PC-3 (cell line): ENCODE measurements at places on chromosomes 12 and 14. TPM values are rescaled to one million over a fixed set of nuclear protein-coding genes. Genes with fewer than 3 reads are reported as not detected.

The POTEM gene
- total RNA-seq, result 0.12 TPM in 1 of 2 replicates, not detected in the other

The CCDC196 gene
- not detected in 2 replicates for total RNA-seq

The OR6C2 gene
- total RNA-seq, result not detected in 2 replicates

The PRH2 gene
- total RNA-seq, result not detected in 2 replicates

The GALNT6 gene
- total RNA-seq, result 93.4 and 101 TPM in 2 replicates

The FAM90A1 gene
- total RNA-seq, result not detected in 2 replicates

The POLE2 gene
- 26.6 and 38.6 TPM in 2 replicates for total RNA-seq

The KRT78 gene
- 0.12 and 0.15 TPM in 2 replicates for total RNA-seq

The GZMB gene
- not detected in 2 replicates for total RNA-seq

The CHPT1 gene
- 55.3 and 56.2 TPM in 2 replicates for total RNA-seq

The TAS2R14 gene
- 1.6 and 1.8 TPM in 2 replicates for total RNA-seq

The DLK1 gene
- not detected in 2 replicates for total RNA-seq

The IFNG-AS1 gene
- not detected in 2 replicates for total RNA-seq

The DTX1 gene
- not detected in 2 replicates for total RNA-seq

The LRRC23 gene
- 5.1 and 13.6 TPM in 2 replicates for total RNA-seq

The PLBD1 gene
- total RNA-seq, result 0.87 and 1.5 TPM in 2 replicates

The AMDHD1 gene
- 0.80 and 1.5 TPM in 2 replicates for total RNA-seq

The IAPP gene
- not detected in 2 replicates for total RNA-seq

The SLC2A13 gene
- total RNA-seq, result 3.2 and 3.4 TPM in 2 replicates

The ACTR6 gene
- total RNA-seq, result 18.4 and 21.2 TPM in 2 replicates

The CD4 gene
- 0.23 TPM in 1 of 2 replicates, not detected in the other for total RNA-seq

The PTGES3 gene
- total RNA-seq, result 165 and 172 TPM in 2 replicates

The GPR132 gene
- 0.04 and 0.12 TPM in 2 replicates for total RNA-seq

The DACT1 gene
- total RNA-seq, result 0.40 and 1.8 TPM in 2 replicates

The AVPR1A gene
- total RNA-seq, result not detected in 2 replicates

The NDRG2 gene
- 4.0 and 4.7 TPM in 2 replicates for total RNA-seq

The RNASE7 gene
- total RNA-seq, result not detected in 2 replicates

The KRT82 gene
- total RNA-seq, result 0.29 TPM in 1 of 2 replicates, not detected in the other

The TESPA1 gene
- not detected in 2 replicates for total RNA-seq

The PARPBP gene
- 22.5 and 23.0 TPM in 2 replicates for total RNA-seq

The GAPDH gene
- 6,976 and 7,326 TPM in 2 replicates for total RNA-seq

The INSM2 gene
- 0.07 TPM in 1 of 2 replicates, not detected in the other for total RNA-seq

The DAZAP2 gene
- 56.1 and 57.4 TPM in 2 replicates for total RNA-seq

The WNT1 gene
- total RNA-seq, result not detected in 2 replicates

The SPIC gene
- total RNA-seq, result not detected in 2 replicates

The RNASE3 gene
- not detected in 2 replicates for total RNA-seq

The CD63 gene
- total RNA-seq, result 784 and 869 TPM in 2 replicates

The ACOT4 gene
- 3.9 and 5.1 TPM in 2 replicates for total RNA-seq

The KCNH3 gene
- total RNA-seq, result 0.07 and 0.12 TPM in 2 replicates

The FOXN4 gene
- total RNA-seq, result not detected in 2 replicates

The ACRBP gene
- total RNA-seq, result 0.77 TPM in 1 of 2 replicates, not detected in the other

The TAS2R7 gene
- not detected in 2 replicates for total RNA-seq

The KRT81 gene
- 1,688 and 2,042 TPM in 2 replicates for total RNA-seq

The LRRC43 gene
- 0.66 TPM in 1 of 2 replicates, not detected in the other for total RNA-seq

The SDR9C7 gene
- not detected in 2 replicates for total RNA-seq

The SLC7A8 gene
- 0.63 and 3.8 TPM in 2 replicates for total RNA-seq

The MANSC1 gene
- 2.8 and 3.1 TPM in 2 replicates for total RNA-seq

The TOMM20L gene
- total RNA-seq, result not detected in 2 replicates

The GALNT4 gene
- 6.8 and 8.1 TPM in 2 replicates for total RNA-seq

The DIO2 gene
- 2.0 and 6.6 TPM in 2 replicates for total RNA-seq

The VDR gene
- total RNA-seq, result 19.6 and 19.9 TPM in 2 replicates
